ENCODE measurements at places on chromosomes 7 and 10.

DNA sequence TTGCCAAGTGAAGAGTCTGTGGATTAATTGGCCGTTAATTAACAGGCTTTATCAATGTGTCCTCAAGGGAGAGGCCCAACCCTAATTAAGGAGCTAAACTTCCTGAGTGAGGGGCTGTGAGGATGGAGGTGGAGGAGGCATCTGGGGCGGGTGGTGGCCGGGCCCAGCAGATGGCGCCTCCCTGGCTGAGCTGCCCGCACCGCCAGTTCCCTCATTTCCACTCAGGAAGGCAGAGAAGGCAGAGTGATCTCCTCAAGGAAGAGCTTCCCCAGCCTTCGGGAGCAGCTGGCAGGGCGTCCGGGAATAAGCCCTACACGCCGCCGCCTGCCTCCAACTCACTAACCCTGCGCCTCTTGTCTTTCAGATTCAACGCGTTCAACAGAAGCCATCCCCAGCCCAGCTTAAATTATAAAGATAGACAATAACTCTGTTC, 112.2 kb downstream of the CYTH3 start:
- DNase-seq, result peak; percentile 83

DNA sequence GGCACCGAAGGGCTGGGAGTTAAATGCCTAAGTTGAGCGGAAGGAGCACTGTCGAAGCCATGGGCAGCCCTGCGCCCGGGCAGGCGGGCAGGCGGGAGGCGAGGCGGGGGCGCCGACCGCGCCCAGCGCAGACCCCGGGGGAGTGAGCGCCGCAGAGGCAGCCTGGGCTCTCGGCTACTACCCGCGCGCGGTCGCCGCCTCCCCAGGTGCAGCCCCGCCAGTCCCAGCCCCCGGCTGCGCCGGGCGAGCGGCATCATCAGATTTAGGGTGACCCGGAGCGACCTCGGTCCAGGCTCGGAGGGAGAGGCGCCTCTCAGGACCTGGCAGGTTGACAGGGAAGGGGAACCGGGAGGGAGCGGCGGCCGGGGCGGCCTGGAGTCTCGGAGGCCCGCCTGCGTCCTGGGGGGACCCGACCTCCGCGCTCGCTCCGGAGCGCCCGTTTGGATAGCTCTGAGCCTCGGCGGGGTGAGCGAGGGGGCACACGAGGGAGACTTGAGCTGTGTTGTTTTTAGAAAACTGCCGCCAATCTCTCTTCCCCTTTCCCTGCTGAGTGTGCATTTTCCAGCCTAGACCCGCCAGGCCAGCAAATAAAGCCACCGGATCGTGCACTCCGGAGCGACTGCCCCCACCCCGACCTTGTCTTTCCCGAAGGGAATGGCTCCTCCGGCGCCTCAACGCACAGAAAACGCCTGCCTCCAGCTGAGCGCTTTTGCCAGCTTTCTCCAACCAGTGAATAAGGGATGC, 2.3 kb upstream of the NRP1 start:
- DNase-seq, result no peak

- no peak for DNase-seq
Observed at GRCh38 chr7:158292948-158293347, 294.7 kb downstream of the PTPRN2 start.

DNA sequence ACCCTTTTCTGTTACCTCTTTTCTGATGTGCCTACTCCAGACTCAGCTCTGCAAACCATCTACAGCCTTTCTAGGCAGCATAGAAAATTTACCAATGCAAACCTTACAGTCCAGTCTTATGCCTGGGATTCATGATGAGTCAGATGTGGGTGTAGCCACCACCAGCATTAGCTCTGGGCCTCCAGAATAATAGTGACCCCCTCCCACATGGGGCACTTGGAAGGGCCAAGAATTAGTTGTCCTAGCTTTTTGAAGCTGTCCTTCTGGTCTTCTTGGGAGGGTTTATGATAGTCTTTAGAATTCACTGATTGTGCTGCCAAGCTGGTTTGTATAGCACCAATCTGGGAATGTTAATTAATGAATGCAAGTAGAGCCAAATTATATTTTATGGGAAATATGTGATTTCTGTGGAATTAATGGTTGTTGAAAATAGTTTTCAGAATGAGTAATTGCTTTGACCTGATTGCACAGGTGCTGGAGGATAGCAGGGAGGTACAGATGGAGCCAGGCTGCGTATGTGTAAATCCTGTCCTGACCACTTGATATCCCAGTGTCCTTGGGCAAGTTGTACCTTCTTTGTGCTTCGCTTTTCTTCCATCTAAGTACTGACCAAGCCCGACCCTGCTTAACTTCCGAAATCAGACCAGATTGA, 94.8 kb downstream of the CPED1 start:
- peak; percentile 71 for DNase-seq

DNA sequence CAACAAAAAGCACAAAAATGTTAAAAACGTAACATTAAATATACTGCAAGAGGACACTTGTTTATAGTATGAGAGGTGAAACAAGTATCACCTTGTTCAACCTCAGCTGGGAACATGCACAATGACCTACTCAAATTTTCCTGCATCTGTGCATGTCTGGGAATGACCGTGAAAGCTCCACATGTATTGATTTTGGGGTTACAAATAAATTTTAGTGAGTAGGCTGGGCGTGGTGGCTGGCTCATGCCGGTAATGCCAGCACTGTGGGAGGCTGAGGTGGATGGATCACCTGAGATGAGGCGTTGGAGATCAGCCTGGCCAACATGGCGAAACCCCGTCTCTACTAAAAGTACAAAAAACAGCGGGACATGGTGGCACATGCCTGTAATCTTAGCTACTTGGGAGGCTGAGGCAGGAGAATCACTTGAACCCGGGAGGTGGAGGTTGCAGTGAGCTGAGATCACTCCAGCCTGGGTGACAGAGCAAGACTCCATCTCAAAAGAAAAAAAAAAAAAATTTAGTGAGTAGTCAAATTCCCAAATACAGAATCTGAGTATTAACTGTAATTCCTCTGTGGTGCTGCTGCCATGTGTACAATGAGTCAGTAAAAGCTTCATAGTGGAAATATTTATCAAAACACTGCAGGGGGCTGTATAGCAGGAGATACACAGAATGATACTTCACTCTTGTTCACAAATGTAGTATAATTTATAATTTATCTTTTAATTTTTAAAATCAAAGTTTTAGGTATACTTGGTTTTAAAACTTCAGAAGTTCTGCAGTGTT, 41.1 kb downstream of the SUGCT start:
- DNase-seq, result no peak

DNA sequence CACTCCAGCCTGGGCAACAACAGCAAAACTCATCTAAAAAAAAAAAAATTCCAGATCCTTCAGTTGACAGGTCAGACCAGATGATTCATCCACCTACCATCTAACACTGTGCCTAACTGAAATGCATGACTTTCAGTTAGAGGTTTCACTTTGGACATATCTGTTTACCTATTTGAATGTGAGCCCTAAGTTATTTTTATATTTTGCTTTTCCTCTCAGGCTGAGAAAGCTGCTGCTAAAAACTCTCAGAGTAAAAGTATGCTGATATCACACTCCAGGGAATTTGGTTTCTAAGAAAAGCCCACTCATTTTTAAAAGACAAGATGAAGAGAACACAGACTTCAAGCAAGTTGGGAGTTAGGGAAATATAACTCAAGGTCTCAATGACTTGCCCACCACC, 126.0 kb downstream of the SGMS1 start:
- DNase-seq, result peak; percentile 50

DNA sequence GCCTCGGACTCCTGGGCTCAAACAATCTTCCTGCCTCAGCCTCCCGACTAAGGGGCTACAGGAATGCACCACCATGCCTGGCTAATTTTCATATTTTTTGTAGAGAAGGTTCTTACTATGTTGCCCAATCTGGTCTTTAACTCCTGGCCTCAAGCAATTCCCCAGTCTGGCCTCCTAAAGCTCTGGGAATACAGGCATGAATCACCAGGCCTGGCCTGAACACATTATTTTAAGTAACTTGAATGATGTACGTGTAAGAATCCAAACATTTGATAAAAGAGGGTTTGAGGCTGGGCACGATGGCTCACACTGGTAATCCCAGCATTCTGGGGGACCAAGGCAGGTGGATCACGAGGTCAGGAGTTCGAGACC, 13.0 kb upstream of the BAMBI start:
- DNase-seq, result peak; percentile 74

DNA sequence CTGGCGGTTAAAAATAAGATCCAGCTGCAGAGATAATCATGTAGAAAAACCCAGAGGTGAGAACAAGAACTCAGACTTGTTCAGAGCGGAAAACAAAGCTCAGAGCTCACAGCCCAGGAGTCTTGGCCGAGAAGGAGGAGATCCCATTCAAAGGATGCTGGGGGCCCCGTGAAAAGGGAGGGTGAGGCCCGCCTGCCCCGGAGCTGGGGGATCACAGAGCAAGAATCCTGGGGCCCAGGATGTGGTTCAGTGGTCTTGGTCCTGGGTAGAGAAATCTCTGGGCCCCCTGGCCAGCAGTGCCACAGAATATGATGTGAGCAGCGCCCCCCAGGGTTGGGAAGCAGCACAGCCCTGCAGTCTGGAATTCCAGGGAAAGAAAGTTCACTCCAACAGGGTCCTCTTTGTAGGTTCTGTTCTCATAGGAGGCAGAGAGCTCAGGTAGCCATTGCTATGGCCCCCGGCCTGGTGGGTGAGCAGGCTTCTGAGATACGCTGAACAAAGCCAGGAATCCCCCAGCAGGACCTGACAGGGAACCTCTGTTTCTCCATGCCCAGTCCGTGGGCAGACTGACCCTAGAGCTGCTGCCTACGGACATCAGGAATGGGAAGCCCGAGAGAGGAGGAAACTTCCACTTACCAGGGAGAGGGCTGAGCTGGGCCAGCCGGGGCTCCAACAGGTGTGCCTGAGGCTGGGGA, 77.7 kb upstream of the GNA12 start:
- DNase-seq, result no peak

- no peak for DNase-seq
Observed at GRCh38 chr7:131021460-131021859, 287.5 kb upstream of the KLF14 start.

DNA sequence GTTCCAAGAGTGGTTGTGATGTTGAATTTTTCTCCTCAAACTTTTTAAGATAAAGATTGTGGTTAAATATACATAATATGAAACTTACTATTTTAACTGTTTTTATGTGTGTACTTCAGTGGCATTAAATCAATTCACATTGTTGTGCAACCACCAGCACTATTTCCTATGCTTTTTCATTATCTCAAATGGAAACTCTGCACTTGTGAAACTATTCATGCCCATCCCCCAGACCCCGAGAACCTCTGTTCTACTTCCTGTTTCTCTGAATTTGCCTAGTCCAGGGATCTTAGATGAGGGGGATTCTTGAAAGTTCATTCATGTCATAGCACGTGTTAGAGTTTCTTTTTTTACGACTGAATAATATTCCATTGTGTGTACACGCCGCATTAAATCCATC, 67.0 kb downstream of the WDR37 start:
- DNase-seq, result peak; percentile 80

- DNase-seq, result peak; percentile 13
Observed at GRCh38 chr7:108716783-108717182, 147.1 kb downstream of the DNAJB9 start.

DNA sequence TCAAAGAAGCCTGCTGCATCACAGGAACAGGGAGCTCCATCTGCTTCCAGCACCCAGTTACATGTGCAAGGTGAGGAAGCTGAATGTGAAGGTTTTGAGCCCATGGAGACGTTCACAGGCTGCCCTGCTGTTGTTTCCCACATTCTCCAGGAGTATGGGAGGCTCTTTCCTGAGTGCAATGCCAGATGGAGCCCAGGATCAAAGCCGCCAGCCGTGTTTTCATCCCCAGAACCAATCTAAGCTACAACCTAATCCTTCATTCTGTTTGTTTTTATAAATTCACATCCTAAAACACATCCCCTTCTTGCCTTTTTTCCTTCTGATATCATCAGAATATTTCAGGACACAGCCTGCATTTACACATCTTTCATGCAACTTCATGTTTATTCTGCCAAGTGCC, 98.9 kb upstream of the PRR15 start:
- no peak for DNase-seq
